Naive thymus-derived CD4-positive, alpha-beta T cell (primary cell): ENCODE measurements at places on chromosomes 16 and 17.

DNA sequence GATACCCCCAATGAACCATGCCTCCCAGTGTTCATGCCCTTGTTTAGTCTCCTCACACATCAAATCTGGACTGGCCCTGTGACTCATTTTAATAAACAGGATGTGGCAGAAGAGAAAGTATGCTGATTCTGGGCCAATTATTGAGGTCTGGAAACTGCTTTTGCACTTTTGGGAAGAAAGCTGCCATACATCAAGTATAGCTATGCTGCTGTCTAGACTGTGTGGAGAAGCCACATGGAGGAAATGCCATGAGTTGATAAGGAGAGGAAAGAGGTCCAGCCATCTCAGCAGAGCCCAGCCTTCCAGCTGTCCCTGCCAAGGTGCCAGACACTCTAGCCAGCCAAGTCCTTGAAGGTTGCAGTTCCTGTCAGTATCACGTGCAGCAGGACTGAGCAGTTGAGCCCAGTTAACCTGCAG, 16.7 kb downstream of the RPRML start:
- DNase-seq, result no peak

GRCh38 chr17:33389504-33390135, 96.5 kb upstream of the ASIC2 start:
- no peak for DNase-seq

- DNase-seq, result no peak
Measured at GRCh38 chr17:18224053-18224386, 1.4 kb upstream of the LLGL1 start.

- no peak for DNase-seq
Measured at GRCh38 chr16:35255186-35255803, 1795.9 kb downstream of the TP53TG3F start.

DNA sequence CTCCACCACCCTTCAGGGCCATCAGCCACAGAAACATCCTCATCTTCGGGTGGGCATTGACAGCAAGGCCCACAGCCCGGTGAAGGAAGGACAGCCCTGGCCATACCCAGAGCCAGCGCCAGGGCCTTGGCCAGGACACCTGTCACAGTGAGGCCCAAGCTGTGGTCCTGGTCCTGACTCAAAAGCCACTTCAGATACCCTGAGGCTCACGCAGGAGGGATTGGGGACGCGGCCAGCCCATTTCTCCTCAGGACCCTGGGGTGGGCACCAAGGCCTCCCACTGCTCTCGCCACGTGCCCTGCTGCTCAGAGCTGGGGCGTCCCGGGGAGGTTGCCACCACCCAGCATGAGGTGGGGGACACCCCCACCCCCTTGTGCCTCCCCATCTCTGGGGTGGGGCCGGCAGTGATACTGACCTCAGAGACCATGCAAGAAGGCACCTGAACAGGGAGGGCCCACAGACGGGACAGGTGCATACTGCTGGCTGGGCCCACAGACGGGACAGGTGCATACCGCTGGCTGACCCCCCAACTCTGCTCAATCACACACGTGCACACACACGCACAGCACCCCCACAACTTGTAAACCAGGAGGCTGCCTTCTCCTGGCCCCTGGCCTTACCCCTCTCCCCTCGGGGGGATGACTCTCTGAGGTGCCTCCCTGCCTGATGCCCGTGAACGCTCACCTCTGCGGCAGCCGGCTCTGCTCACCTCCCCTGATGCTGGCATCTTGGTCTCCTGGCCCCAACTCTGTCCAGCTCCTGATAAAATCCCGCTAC, 14.2 kb downstream of the SLC7A5 start:
- no peak for DNase-seq
